NCI-H524 (cell line): ENCODE measurements at places on chromosomes 2 and 18.
A peak's percentile ranks its signal among the peaks of the same experiment; 100 is the strongest.

DNA sequence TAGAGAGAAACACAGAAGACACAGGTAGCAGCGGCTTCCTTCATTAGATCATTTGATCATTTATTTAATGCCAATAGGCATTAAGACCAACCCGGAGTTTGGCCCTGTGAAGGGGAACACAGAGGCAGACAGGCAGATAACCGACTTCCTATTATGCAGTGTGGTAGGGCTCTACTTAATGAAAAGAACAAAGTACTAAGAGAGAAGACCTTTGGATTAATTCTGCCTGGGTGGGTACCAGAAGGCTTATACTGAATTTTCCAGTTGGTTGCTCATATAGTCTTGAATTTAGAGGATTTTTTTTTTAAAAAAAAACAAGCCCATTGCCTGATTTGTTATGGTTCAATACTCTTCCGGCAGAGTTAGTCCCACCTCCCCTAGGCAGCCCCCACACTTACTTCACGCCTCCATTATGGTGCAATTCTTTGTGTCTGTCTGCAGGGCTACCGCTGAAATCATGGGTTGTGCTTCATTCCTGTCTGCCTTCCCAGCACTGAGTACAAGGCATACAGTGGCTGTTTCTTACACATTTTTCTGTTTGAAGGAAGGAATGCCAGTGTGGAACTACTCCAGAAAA is 244.3 kb upstream of the APCDD1 start:
- DNase-seq = no peak

- DNase-seq = no peak
These were observed 31.4 kb downstream of the GALM start for GRCh38 chr2:38697116-38697840.

- no peak for DNase-seq
These were observed 115.6 kb downstream of the IRS1 start for GRCh38 chr2:226683944-226684562.

- DNase-seq = no peak
These were observed 100.1 kb upstream of the TLK1 start for GRCh38 chr2:171260471-171261424.

DNA sequence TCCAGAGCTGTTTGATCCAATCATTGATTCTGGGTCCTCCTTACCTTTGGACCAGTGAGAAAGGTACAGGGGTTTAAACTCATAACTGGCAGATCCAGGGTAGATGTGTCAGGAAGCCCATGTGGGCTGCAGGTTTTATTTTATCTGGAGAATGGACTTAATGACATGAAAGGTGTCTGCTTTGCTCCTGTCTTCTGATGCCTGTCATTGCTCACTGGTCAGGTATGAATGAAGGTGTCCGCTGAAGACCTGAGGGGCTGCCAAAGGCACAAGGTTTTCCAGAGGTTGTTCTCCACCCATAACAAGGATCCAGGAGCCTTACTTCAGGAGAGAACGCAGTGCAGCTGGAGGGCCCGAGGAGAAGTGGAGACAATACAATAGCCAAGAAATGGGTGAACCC is 74.2 kb downstream of the CHRNA1 start:
- no peak for DNase-seq

DNA sequence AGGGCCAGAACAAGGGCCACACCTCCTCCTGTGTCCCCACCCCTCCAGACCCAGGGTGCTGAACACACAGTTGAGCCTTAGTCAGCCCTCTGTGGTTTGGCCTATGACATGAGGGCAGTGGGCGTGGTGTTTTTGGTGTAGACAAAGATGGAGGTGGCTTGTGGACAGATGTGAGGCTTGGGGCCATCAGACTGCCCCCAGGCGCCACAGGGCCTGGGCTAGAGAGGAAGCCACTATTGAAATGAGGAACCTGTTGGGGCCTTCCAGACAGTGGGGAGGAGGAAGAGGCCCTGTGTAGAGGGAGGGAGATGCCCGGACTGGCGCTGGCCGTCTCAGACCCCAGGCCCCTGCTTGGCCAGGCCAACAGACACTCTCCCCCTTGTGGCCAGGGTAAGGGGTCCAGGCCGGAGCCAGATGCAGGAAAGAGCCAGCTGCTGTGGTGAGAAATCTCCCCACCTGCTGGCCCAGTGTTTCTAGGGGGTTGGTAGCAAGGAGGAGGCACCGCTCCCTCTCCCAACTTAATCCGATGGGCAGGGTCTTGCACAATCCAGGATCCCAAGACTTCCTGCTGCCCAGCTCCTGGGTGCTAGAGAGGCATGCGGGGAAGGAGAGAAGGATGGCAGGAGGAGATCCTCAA is 53.8 kb downstream of the SMAD7 start:
- no peak for DNase-seq

DNA sequence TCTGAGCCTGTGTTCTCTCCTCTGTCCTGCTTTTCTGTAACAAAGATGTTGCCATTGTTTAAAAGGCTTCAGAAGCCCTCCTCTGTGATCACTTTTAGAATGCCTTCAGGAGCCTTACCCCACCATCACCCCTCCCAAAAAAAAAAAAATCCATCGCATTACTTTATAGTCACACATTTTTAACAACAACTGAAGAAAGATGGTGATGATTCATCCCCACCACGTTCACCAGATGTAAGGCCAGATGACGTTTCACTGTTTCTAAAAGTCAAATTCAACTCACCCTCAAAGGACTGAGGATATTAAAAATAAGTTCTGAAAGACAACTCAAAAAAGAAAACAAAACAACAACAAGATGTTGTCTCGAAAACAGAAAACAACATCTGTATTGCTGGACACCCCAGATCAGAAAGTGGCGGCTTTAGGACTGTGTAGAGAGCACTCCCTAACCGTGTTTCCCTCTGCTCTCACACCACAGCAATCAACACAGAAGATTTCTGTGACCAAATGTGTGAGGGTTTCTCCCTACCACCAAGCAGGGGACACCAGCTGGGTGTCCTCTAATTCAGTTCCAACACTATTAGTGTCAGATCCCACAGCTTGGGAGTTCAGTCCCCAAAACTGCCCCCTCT is 61.9 kb upstream of the CREB1 start:
- no peak for DNase-seq

GRCh38 chr18:34283506-34283905 is 58.8 kb upstream of the NOL4 start:
- DNase-seq = no peak

DNA sequence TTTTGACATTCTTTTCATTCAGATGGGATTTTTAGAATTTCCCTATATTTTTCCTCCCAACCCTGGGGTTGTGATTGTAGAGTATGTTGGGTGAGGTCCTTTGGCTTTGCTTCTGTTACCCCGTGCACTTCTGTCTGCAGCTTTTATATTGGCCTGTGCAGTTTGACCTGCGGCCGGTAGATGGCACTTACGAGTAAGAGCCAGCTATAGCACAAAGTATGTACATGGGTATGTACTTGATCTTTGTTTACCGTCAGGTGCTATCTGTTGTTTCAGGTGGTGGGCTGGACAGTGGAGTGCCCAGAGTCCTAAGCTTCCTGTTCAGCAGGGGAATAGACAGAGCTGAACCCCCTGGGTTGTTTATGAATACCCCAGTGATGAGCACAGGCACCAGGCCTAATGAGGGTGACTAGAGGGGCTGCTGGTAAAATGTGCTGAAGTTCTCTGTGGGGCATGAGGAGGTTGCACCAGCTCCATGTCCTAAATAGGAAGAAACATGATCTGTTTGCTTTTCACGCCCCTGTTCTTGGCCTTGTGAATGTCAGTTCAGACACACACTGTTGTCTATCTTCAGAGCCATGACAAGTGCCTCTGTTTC is 58.9 kb upstream of the THUMPD2 start:
- no peak for DNase-seq

GRCh38 chr2:114400890-114401289 is 41.6 kb upstream of the DPP10 start:
- DNase-seq = no peak

DNA sequence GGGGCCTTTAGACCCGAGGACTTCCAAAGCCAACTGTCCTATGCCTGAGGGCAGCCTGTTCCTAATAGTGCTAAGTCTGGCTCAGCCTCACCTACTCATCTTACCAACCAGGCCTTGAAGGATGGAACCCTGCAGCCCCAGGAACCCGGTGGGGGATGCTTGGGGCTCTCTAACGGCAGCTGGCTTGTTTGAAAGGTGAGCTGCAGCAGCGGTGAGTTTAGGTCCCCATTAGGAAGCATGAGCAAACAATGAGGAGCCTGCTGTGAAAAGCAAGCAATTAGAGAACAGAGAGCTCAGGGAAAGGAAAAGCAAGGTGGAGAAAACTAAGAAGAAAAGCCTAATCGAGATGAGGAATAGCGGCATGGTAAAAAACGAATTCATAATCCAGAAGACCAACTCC is 39.9 kb downstream of the SP110 start:
- DNase-seq = no peak

DNA sequence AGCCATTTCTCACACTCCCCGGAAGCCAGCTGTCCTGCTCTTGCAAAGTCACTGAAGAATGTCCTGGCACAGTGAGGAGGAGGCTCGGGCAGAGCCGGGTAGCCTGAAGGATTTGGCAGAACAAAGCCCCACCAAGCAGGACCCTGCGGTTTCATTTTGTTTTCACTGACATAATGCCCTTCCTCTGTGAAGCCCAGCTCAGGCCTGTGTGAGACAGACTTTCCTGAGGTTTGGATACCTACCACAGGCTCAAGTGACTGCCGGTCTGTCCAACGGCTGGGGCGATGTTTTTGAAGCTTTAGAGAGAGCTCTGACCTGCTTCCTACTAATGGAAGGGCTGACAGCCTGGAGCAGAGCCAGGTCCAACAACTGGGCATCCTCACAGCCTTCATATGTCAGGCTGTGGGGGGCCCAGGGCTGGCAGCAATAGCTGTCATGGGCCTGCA is 99.8 kb upstream of the FZD7 start:
- DNase-seq = peak; percentile 65

DNA sequence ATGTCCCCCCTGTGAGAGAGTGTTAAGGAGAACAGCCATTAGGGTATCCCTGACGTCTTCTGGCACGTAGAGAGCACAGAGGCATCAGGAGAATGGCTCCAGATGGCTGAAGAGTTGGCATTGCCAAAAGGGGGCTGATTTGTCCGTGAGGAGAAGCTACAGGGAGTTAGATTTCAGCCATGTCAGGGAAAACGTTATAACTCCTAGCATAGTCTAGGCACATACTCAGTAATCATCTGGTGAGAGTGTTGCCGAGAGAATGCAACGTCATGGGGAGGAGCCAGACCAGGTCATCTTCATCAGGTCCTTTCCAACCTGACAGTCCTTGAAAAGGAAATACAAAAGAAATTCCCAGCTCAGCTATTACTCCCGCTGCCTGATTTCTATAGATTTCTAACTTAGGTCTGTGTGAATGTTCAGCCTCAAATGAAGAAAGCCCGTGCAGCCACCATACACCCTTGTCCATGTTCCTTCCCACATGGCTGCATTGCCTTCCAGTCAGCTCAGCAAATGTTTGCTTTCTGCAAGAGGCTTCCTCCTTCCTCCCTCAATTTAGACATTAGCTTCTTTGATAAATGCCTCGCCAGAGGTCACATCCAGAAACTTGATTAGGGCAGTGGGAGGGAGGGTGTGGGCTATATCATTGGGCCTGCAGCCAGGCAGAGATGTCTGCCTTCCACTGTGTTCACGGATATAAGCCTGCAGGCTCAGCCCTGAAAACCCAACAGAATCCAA is 93.0 kb downstream of the STPG4 start:
- DNase-seq = no peak

DNA sequence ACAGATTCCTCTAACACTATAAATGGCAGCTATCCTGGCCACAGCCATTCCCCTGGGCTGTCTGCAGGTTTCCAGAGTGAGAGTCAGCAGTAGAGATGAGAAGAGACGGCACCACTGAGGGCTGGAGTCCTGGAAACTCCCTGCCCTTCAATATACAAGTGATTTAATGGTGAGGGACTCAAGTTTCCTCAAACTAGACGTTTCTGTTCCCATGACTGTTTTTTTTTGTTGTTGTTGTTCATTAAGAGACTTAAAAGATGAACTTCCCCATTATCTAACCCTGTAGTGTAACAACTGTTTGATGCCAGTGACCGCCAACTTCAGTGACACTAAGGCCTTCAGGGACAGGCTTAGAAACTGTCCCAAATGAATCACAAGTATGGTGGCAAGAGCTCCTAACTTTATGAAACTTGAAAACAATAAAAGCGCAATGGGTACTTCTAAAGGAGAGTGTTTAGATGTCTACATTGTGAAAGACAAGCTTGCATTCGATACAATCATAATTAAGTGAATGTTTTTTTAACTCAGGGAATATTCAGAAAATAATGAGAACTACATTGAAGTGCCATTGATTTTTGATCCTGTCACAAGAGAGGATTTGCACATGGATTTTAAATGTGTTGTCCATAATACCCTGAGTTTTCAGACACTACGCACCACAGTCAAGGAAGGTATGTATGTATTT is 34.0 kb downstream of the IL1R2 start:
- no peak for DNase-seq

DNA sequence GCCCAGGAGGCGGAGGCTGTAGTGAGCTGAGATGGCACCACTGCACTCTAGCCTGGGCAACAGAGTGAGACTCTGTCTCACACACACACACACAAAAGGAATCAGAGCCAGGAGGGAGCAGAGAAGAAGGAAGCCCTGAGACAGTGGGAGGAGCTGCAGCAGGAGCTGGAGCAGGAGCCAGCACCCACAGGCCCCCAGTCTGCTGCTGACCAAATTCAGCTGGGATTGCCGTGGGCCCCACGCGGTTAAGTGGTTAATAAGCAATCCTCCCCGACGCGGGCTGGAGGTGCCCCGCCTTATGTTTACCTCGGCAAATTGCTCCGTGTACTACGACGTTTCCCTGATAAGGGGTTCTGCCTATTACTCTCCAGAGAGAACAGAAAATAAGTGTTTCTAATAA is 265.3 kb downstream of the TWIST2 start:
- DNase-seq = no peak

GRCh38 chr2:118539290-118539689 is 308.2 kb downstream of the EN1 start:
- no peak for DNase-seq

DNA sequence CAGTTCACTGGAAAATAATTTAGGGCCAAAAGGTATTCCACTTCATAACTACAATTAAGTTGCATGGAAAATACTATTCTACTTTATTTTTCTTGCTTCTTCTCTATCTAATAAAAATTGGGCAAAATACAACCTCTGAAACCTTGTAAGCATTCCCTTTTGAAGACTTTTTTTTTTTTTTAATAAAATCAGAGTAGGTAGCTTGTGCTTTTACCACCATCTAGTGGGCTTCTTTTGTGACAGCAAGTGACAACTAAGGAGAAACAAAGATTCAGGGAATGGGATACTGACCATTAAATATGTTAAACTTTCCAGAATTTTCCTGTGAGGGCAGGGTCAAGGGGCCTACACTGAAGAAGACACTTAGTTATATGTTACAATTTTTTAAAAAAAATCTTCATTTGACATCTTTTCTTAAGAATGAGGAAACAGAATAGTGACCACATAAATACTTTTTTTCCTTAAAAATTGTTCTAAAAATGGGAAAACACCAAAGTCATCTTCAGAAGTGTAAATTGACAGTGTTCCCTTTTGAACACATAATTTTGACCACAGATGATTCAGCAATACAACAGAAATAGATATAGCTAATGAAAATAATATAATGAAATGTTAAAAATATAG is 1183.2 kb upstream of the ACVR2A start:
- DNase-seq = peak; percentile 45
